Pons (tissue), 1 donor: ENCODE measurements at places on chromosomes 12 and 14.
A peak's percentile ranks its signal among the peaks of the same experiment; 100 is the strongest.

GRCh38 chr12:3533703-3534386 is 42.8 kb downstream of the PRMT8 start:
- DNase-seq = peak; percentile 15

DNA sequence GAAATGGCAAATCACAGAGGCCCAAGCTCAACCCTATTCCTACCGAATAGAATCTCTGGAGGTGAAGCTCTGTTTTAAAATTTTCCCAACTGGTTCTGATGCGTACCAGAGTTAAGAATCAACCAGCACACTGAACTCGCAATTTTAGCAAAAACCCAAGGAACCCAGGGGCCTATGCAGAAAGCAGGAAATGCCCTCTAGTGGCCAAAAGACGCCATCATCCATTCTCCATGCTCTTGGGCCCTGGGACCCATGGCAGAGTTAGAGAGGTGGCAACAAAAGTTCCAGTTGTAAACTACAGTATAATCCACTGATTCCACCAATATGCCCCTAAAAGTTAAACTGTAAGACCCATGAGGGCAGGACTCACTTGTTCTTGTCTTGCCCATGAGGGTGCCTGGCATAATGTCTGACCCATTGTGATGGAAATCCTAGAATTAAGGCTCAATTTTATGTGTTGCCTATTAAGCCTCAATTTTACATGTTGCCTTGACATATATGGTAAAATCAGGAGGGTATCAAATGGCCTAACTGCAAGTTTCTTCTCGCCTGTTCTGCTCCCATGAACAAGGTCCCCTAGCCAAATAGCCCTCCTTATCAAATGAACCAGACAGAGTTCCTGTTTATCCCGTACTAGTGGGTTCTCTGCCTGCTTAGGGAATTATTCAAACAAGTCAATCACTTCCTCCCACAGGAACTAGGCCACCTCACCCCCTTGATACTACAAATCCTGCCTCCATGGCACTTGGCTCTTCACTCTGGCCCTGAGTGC is 137.5 kb upstream of the CPM start:
- peak; percentile 83 for DNase-seq

- DNase-seq = peak; percentile 58
Observed at GRCh38 chr12:111753144-111753881, 13.4 kb upstream of the ALDH2 start.

GRCh38 chr12:27279826-27280225 is 35.7 kb downstream of the STK38L start:
- DNase-seq = peak; percentile 17

- DNase-seq = no peak
Observed at GRCh38 chr12:105100998-105101397, 6.5 kb upstream of the WASHC4 start.

GRCh38 chr12:89041078-89041477 is 311.2 kb downstream of the DUSP6 start:
- DNase-seq = no peak

GRCh38 chr12:48998497-48999353 is 450 bp downstream of the DDN start:
- DNase-seq = no peak

GRCh38 chr14:69249603-69250002 is 10.4 kb upstream of the GALNT16 start:
- no peak for DNase-seq

- DNase-seq = no peak
Observed at GRCh38 chr14:71361336-71361735, 454.1 kb downstream of the PCNX1 start.

DNA sequence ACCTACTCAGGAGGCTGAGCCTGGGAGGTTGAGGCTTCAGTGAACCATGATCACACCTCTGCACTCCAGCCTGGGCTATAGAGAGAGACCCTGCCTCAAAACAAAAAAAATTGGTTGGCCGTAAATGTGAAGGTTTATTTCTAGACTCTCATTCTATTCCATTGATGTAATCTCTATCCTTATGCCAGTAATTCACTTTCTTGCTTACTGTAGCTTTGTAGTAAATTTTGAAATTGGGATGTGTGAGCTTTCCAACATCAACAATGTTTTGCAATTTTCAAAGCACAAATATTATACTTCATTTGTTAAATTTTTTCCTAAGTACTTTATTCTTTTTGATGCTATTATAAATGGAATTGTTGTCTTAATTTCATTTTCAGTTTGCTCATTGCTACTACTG is 24.6 kb downstream of the LIN52 start:
- no peak for DNase-seq

DNA sequence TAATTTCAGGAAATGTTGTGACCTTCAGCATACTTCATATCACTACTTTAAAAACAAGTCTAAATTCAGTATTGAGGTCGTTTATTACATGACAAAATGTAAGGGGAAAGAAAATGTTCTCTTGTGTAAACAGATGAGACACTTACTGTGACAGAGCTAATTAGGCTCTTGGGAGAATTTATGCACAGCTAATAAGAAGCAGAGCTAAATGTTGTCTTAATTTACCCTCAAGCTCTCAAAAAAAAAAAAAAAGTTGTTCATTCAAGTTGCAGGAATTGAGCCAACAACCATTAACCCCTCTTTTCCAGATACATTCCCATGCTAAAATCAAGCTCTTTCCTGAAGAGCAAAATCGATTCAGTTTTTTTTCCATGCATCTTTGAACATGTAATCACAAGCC is 1419.4 kb downstream of the FSCB start:
- DNase-seq = no peak

GRCh38 chr14:78355109-78355508 is 184.9 kb downstream of the NRXN3 start:
- no peak for DNase-seq

GRCh38 chr14:20219033-20219432 is 4.5 kb upstream of the OR11H6 start:
- no peak for DNase-seq

DNA sequence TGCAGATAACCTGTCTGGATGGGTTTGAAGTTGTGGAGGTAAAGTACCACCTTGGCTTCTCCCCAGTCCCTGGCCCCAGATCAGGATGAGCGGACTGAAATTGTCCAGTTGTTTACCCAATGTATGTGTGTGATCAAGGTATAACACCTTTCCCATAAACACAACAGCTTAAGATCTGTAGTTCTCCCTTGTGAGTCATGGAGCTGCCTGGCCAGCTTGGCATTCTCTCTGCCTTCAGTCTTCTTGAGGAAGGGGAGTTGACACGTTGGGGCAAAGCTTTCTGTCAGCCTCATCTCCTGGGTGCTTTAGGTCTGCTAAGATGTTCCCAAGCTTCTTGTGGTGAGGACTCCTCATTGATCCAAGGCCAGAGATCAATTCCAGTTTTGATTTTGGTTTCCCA is 6.1 kb downstream of the C1S start:
- no peak for DNase-seq

- peak; percentile 25 for DNase-seq
Observed at GRCh38 chr12:4849115-4849541, 60.6 kb upstream of the KCNA1 start.
